ENCODE measurements at places on chromosomes 1 and 21.

DNA sequence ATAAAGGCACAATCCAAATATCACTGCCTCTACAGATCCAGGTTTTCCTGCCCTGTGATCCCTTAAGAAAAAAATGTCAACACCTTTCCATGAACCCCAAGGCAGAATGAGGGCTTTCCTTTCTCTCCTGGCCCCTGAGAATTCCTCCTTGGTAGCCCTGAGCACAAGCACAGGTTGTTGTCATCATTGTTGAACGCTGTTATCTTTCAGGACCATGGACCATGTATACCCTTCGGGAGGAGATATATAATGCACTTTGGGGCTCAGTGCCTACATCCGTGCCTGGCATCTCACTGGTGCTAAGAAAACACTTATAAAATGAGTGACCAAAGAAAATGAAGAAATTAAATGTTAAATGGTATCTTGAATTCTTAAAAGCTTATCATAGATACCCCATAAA is 296.2 kb downstream of the SETD4 start:
- no peak for DNase-seq

DNA sequence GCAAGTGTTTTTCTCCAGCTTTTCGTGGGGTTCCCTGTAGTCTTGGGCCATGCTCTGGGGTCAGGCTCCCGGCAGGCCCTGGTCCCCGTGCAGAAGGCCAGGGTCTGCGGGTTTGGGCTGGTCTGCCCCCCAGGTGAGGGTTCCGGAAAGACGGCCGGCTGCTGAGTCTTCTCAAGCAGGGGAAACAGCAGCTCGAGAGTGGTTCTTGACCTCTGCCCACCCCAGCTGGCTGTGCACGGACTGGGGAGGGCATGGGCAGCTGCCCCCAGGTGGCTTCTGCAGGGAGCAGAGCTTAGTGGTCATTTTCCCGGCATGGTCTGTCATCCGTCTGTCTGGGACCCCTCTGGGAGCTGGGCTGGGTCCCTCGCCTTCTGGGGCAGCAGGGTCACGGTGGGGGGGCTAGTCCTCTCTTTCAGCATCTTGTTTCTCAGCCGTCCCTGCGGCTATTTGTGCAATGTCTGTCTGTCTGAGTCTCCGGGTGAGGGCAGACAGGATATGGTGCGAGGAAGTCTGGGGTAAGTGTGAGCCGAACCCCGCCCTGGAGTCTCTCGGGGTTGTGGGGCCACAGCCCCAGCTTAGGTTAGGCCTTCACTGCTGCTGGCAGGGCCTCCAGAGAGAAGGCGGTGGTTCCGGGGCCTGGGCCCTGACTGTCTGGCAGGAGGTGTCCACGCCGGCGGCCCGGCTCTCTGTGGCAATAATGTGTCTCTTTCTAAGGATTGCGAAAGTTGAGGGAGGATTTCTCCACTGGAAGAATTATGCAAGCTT is 6.1 kb downstream of the SKI start:
- DNase-seq: no peak

DNA sequence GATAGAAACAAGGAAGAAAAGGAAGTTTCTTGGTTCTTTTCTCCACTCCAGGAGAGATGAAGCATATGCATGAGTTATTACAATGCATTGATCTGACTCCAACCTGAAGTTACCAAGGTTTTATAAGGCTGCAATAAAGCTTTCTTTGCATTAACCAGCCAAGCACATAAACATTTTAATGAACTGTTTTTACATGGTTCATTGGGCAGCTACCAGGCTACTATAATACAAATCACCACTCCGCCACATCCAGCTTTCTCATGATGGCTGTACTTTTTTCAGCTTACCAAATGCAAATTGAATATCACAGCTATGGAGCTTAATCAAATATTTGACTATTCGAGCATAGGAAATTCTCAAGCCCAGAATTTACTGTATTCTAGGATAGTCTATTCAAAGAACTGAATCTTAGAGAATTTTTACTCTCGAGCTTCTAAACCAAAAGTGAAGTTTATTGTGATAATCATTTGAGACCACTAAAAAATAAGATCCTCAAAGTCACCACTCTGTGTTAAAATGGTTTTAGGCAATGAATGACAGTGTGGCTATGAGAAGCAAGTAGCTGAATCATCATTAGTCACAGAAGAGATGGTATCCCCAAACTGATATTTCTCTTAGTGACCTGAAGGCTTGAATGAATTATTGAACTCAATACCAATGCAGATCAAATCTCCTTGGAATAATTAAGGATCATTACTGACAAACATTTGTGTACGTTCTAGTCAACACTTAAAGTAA is 58.6 kb upstream of the ZNF281 start:
- DNase-seq: no peak

- DNase-seq: no peak
Observed at GRCh38 chr1:185680453-185680852, 53.7 kb upstream of the HMCN1 start.

DNA sequence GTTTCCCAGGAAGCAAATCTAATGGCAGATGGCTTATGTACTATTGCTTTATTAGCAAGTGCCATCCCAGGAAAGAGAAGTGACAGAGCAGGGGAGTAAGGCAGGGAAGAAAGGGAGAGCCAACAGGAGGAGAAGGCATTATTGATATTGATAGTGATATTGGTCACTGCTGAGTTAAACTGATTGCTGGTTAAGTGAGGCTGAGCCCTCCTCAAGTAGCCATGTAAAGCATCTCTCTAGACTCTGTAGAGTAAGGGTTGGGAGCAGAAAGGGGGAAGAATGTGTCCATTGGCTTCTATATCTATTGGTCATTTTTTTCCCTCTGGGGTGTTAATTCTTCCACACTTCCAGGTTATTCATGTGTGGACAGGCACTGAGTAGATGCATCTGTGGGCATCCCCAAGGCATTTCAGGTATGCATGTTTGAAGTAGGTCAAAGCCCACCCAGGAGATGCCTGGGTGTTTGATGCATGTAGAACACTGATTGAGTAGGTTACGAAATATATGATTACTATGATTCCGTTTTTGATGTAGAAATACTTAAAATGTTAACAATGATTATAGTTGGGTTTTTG is 290.5 kb upstream of the DPYD start:
- DNase-seq: no peak

DNA sequence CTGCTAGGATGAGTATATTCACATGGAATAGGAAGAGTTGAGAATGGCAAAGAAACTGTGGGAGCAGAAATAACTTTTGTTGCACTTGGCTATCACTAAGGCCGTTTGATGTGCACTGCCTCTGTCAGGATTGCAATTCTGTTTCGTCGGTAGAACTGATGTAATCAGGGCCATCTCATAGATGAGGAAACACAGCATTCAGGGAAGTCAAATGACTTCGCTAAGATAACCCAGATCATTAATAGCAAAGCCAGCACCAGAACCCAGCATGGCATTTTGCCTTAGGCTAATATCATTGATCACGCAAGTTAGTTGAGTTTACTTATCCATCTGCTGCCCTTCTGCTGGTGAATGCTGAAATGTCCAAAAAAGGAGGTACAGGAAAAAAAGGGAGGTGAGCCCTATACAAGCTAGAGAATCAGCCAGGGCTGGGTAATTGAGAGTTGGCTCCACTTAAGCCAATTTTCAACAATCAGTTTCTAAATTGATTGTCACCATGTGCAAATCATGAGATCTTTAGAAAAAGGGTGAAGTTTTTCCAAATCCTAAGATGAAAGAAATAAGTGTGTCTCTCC is 7.6 kb downstream of the RASSF5 start:
- DNase-seq: no peak

- no peak for DNase-seq
Observed at GRCh38 chr1:84086189-84086588, 57.9 kb upstream of the PRKACB start.

GRCh38 chr21:43782431-43783097 is 6.5 kb upstream of the CSTB start:
- no peak for DNase-seq

DNA sequence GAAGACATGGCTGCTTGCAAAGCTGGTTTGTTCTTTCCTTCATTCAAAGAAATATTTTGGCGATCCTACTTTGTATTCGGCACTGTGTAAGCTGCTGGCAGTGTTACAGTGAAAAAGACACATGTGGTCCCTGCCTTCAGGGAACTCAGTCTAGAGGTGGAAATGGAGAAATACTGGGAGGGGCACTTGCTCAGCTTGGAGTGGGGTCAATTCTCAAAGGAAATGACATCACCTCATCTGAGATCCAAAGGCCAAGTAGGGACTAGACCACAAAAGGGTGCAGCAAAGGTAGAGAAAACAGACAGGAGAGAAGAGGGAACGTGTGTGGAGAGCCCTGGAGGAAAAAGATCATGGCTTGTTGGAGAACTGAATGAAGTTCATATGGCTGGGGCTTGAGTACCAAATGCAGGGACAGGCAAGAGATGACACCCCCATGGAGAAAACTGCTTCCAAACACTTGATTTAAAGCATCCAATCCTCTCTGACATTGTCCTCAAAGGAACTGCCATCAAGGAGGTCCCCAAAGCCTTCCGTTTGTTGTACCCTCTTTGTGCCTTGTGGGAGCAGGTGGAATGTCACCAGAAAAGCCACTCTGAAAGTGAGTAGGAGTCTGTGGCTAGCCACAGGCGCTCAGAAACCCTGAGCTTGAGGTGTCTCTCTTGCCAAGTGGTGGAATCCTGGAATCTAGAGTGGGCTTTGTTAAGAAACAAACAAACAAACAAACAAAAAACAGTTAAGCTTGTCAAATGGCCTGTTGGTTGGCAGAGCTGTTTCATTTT is 48.3 kb upstream of the TDRD10 start:
- no peak for DNase-seq

- peak; percentile 15 for DNase-seq
Observed at GRCh38 chr1:1778663-1779319, 521 bp upstream of the NADK start.

GRCh38 chr1:235855811-235856429 is 10.8 kb downstream of the LYST start:
- DNase-seq: no peak

DNA sequence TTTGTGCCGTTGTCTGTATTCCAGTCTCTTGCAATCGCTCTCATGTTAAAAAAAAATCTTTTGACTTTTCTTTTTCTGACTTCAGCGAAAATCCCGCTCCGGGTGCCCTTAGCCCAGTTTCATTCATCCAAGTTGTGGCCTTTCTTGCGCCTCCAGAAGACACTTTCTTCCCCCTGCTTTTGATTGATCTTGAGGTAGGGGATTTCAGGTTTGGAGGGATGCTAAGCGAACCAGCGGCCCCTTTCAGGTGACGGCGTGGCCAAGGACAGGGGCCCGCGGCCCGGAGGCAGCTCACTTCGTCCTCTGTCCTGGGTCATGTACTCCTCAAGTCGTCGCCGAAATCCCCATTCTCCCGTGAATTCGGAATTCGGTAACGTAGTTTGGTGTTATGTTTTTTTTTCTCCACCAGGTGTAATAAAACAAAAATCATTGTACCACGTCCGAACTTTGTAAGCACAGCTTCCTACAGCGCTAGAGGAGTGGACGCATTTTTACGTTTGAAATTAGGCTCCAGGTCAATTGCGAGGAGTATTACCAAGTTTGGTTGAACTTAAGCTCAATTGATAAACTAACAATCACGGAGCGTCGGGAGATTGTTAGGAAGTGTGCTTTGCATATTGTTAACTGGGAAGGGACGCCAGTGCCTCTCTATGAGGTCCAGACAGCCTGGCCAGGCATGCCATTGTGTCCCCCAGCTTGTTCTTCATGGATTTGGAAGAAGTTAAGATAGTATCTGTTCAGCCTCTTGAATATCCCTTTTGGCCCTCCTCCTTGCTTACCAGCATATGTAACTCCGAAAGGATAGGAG is 1.1 kb downstream of the MRPS6 start:
- DNase-seq: no peak

GRCh38 chr1:174367892-174368291 is 79.9 kb upstream of the GPR52 start:
- DNase-seq: no peak

DNA sequence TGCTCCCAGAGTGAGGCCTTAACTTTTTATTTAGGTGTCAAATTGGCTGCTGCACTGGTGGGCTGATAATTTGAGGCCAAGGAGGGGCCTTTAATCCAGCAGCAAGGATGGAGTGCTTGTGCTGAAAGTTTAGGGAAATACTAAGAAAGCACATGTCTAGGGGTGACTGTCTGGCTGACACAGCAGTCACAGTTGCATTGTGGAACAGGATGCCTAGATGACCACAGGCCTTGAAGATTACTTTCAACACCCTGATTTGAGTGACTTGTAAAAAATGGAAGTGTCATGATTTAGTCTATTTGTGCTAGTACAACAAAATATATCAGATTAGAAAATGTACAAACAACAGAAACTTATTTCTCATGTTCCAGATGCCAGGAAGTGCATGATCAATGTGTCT is 57.7 kb downstream of the ZNF697 start:
- no peak for DNase-seq

GRCh38 chr1:29284286-29284960 is 48.1 kb downstream of the PTPRU start:
- no peak for DNase-seq

- DNase-seq: no peak
Observed at GRCh38 chr1:66546047-66546810, 12.3 kb downstream of the SGIP1 start.

DNA sequence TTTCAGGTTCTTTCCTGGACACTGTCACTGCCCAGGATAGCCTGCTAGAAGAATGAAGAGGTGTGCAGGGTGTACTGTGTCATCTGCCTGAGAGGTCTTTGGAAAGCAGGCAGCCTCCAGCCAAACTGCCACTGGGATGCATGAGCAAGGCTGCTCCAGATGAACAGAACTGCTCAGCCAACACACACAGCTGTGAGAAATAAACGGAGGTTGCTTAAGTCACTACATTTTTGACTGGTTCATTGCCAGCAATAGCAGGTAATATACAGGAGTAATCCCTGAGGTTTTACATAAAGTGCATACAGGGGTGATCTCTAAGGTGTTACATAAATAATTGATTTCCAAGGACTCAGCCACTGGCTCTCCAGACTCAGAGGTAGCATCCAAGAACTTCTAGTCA is 516.9 kb downstream of the BRINP3 start:
- no peak for DNase-seq

GRCh38 chr21:34889320-34889675 is 159.8 kb downstream of the RUNX1 start:
- DNase-seq: no peak

- no peak for DNase-seq
Observed at GRCh38 chr1:51744506-51745303, 127.8 kb downstream of the OSBPL9 start.

DNA sequence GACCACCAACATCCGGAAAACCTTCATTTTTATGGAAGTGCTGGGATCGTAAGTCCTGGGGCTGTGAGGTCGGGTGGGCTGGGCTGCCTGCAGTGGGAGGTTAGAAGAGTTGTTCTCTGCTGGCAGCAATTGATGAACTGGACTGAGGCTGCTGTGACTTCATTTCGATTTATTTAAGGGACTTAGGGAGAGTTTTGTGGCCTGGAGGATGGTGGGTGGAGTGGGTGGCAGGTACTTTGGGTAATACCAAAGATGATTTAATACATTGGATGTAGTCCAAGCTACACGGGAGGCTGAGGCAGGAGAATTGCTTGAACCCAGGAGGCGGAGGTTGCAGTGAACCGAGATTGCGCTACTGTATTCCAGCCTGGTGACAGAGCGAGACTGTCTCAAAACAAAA is 11.5 kb downstream of the CAMK1G start:
- no peak for DNase-seq
